ENCODE measurements at places on chromosomes 13 and 19. TPM values are rescaled to one million over a fixed set of nuclear protein-coding genes. Genes with fewer than 3 reads are reported as not detected.

Gene EID2B
- total RNA-seq, result 6.3 TPM

Gene SLC10A2
- not detected for total RNA-seq

Gene KLF16
- total RNA-seq, result 21.5 TPM

Gene CIRBP
- total RNA-seq, result 342 TPM

DNA sequence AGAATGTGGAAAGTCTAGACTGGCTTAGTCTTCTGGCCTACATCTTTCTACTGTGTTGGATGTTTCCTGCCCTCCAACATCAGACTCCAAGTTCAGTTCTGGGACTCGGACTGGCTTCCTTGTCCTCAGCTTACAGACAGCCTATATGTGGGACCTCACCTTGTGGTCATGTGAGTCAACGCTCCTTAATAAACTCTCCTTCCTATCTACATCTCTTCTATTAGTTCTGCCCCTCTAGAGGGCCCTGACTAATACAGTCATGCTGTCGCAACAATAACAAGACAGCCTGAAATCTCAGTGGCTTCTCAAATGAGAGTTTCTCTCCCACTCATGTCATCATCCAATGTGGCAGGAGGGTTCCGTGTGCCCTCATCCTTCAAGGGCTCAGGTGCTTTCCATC, 347.8 kb downstream of the MZT1 start:
- no peaks in the 10 kb centered on the region for H3K36me3 ChIP-seq
- H3K27ac ChIP-seq, result no peak overlapping the region
- no peak overlapping the region for H3K4me3 ChIP-seq
- no peaks in the 10 kb centered on the region for H3K4me1 ChIP-seq
- no peak for DNase-seq
- no peaks in the 10 kb centered on the region for H3K27me3 ChIP-seq

DNA sequence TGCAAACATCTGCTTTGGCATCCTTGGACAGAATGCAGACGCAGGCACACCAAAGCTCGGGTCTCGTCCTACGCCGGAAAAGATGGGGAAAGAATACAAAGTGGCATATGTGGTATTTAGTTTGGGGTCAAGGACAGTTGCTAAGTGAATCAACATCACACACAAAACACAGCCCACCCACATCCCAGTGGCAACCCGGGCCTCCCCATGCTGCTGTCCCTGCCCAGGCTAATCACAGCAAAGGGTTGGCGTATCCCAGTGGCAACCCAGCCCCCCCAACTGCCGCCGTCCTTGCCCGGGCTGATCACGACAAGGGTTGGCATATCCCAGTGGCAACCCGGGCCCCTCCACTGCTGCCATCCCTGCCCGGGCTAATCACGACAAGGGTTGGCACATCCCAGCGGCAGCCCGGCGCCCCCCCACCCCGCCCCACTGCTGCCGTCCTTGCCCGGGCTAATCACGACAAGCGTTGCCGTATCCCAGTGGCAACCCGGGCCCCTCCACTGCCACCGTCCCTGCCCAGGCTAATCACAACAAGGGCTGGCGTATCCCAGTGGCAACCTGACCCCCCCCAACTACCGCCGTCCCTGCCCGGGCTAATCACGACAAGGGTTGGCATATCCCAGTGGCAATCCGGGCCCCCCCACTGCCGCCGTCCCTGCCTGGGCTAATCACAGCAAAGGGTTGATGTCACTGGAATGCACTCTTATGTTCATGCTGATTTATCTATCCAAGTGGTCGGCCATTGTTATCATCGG, 167.8 kb upstream of the SOX1 start:
- peaks cover 3% of the 10 kb centered on the region for H3K27me3 ChIP-seq
- no peaks in the 10 kb centered on the region for H3K36me3 ChIP-seq
- H3K4me1 ChIP-seq, result no peaks in the 10 kb centered on the region
- no peak overlapping the region for H3K4me3 ChIP-seq
- DNase-seq, result no peak

- peaks cover 50% of the 10 kb centered on the region for H3K4me1 ChIP-seq
- H3K36me3 ChIP-seq, result peaks cover 49% of the 10 kb centered on the region
- peak overlapping the region; percentile 91 for H3K27ac ChIP-seq
- DNase-seq, result peak; percentile 86
- peak overlapping the region; percentile 84 for H3K4me3 ChIP-seq
These were observed 13.1 kb downstream of the GRAMD1A start for GRCh38 chr19:35013041-35013819.

DNA sequence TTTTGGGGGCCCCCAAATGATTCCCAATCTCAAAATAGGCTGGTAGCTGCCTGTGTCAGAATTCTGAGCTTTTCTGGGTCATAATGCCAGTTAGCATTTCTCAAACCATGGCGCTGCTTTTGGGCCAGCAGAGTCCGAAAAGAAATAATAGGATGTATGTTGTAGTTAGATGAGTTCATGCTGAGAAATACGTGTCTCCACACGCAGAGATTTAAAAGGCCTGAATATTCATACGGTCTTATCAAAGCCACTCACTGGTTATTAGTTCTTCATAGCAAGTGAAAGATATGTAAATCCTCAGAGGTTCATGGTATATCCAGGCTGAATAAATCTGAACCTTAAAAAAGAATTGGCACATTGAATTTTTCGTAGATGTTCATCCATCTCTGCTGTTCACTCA, 124.5 kb downstream of the SHISA2 start:
- H3K4me1 ChIP-seq, result no peaks in the 10 kb centered on the region
- H3K27me3 ChIP-seq, result peaks cover 2% of the 10 kb centered on the region
- no peak for DNase-seq
- no peaks in the 10 kb centered on the region for H3K36me3 ChIP-seq
- H3K27ac ChIP-seq, result no peak overlapping the region
- no peak overlapping the region for H3K4me3 ChIP-seq

GRCh38 chr19:15453091-15453578, 3.4 kb upstream of the WIZ start:
- no peak for DNase-seq
- H3K36me3 ChIP-seq, result peaks cover 40% of the 10 kb centered on the region
- no peak overlapping the region for H3K4me3 ChIP-seq
- peaks cover 28% of the 10 kb centered on the region for H3K4me1 ChIP-seq

DNA sequence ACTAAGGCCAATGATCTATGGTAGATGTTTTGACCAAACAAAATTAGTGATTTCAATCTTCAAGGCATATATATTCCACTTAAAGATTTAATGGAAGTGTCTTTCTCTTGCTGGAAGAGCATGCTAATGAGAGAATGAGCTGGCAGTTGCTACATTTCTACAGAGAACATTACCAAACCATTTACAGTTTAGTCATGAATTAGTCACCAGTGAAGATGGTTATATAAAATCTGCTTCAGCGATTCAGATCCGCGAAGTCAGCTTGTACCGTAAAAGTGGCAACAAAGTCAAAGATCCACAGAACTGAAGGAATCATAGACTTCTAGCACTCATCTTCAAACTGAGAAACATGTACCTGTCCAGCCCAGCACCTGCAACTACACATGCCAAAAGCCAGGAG, 156.3 kb downstream of the SLITRK5 start:
- H3K27ac ChIP-seq, result no peak overlapping the region
- H3K4me1 ChIP-seq, result no peaks in the 10 kb centered on the region
- no peaks in the 10 kb centered on the region for H3K27me3 ChIP-seq

DNA sequence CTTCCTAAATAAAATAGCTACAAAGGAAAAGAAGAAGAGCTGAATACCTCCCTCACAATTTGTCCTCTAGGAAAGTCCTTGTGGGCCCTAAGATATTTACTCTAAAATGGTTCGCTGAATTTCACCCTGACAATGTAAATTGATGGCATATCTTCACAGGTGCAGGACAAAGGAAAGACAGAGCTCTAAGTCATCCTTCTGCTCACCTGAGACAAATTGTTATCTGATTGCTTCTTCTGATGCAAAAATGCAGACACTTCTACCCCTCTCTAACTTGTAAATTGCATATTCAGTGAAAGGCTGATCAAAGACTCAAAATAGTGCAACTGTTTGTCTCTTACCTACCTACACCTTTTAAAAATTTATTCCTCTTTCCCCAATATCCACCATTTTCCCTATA, 747.2 kb upstream of the PRR20A start:
- no peak overlapping the region for H3K4me3 ChIP-seq
- H3K36me3 ChIP-seq, result no peaks in the 10 kb centered on the region
- no peaks in the 10 kb centered on the region for H3K4me1 ChIP-seq
- H3K27ac ChIP-seq, result no peak overlapping the region
- no peaks in the 10 kb centered on the region for H3K27me3 ChIP-seq
